ENCODE measurements at places on chromosomes 13 and 19.

DNA sequence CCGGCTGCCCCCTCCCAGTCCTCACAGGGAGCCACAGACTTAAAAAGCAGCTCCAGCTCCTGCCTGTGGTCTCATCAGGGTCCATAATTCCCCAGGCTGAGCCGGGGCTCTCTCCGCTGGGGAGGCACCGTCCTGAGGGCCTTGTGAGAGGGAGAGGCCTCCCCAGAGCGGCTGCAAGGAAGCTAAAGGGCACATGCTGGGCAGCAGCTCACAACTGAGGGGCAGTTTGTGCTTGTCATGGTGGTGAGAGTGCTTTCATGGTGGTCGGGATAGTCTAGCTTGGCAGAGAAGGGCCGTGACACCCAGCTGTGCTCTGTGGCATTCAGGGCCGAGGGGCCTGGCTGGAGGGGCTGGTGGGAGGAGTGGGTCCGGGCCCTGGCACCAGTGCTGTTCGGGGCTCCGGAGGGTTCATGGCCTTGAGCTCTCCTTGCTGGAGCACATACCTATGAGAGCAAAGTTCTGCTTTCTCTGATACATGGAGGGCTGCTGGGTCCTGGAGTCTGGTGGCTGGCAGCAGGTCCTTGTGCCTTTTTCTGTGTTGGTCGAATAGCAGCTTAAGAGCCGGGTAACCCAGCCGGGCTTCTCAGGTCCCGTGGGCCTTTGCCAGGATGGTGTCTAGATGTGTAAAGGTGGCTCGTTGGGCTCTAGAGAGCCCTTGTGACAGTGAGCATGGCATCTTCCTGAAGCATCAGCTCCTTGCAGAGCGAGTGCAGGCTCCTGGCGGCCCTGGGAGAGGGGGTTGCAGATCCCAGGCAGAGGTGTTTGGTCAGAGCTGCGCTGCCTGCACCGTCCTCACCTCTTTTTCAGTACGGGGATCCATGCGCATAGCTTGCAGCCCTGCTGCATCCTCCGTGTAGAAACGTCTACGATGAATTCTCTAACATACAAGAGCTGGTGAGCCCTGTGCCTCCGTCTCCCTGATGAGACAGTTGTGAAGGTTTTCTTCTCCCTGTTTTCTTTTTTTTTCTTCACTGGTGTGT is 8.8 kb downstream of the UPF1 start:
- no peak for DNase-seq

GRCh38 chr19:47755762-47756626 is 10.6 kb downstream of the NOP53 start:
- no peak for DNase-seq

DNA sequence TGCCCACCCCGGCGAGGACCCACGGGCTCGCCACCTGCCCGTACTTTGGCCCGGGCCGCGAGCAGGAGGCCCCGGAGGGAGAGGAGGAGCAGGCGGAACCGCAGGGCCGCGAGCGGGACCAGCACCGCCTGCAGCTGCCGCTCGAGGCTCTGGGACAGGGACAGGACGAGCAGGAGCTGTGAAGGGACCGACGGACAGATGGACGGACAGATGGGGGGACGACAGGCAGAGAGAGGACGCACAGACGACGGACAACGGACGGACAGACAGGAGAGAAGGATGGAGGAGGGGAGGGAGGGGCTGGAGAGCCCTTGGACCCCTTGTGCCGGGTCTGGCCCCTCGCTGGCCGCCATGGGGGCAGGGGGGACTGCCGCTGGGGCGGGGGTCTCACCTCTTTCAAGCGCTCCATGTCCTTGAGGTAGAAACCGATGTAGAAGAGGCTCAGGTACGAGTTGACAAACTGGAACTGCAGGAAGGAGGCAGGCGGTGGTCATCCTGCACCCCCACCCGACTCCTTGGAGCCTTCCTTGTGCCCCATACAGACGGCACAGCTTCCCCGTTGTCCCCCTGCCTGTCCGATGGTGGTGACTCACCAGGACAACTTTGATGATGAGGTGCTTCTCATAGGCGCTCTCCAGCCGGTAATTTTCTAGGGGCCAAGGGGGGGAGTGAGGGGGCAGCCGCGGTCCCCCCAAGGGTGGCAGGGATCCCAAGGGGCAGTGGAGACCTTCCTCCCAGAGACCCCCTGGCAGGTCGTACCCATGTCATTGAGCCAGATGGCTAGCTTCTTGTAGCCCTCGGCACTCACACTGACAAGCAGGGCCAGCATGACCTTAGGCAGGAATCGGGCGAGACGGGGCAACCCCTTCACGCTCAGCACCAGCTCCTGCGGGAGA is 5.0 kb downstream of the ANO8 start:
- DNase-seq, result no peak

- DNase-seq, result peak; percentile 42
Observed at GRCh38 chr13:40221460-40222201, 444.8 kb downstream of the FOXO1 start.

DNA sequence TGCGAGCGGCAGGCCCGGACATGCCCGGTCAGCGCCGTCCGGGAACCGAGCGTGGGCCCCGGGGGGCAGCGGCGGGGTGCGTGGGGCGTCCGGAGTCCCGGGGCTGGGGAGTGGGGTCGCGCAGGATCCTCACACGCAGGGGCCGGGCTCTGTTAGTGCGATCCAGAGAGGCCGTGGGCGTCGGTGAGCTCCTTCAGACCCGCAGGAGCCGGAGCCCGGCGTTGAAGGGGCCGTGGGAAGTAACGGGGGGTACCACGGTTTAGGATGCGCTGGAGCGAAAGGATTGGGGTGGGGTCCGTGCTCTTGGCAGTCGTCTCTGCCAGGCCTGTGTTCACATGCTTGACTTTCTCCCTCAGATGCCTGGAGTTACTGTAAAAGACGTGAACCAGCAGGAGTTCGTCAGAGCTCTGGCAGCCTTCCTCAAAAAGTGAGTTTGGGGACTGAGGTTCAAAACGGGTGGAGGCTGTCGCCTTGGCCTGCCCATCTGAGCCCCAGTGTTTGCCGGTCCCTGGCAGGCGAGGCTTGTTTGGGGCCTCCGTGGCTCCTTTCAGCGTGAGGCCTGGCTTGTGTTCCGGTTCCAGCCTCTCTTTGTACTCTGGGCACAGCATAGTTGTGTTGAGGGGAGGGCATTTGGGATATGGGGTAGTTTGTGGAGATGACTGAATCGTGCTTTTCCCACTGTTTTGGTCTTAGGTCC is 512 bp downstream of the RPS19 start:
- peak; percentile 38 for DNase-seq
